Cerebellum (tissue), 4 donors: ENCODE measurements at places on chromosomes 4 and X.
A peak's percentile ranks its signal among the peaks of the same experiment; 100 is the strongest.

DNA sequence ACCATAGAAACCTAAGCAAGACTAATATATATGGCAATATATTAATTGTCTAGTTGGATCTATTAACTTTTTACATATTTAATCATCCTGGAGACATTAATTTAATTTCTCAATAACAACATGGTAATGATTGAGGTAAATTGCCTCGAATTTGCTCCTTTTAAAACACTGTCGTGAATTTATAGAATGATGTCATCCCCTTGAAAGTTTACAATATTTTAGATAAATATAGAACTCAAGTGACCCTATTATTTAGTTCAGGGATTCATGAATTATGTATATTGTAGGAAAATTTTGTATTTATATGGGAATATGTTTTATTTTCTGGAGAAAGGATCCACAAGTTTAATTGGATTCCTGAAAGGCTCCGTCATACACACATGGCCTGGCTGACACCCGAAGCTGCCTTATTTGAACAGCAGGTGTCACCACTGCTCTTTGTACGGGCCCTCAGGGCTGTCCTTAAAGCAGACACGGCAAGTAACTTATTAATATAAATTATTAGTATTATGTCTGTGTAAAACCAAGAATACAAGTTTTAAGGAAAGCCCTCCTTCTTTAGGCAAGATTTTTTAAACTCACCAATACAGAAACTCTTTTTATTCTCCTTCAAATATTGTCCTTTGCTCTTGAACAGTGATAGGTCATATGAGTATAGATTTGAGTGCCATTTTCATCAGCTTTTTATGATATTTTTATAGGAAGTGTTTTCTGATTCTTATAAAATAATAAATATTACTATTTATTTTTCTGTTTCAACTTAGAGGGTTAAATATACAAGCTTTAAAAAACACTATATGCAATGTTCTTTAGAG, 1.9 kb upstream of the PLRG1 start:
- DNase-seq = peak; percentile 63

DNA sequence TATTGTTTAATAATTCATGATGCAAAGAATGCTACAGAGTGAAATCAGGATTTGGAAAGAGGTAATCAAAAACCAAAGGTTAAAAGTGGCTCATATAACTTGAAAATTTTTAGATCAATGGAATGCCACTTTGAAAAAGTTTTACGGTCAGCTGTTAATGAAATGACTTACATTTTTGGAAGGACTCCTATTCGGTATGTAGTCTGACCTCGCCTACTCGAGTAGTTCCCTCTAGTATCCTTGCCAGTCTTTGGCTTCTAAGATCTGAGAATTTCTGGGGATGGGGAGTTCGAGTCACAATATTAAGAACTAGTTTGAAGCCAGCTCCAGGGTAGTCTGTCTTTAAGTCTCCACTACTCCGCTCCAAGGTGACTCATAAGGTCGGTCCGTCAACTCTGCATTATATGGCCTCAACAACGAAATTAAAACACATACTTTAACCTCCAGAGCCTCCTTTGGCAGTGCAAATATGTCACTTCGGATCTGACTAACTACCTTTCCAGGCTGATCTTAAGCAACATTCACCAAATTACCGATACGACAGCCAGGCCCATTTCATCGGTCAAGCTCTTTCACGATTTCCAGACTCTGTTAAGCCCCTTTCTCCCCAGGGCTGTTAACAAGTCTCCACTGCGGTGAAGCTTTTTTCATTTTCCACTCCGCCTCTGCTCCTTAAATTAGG, 733 bp upstream of the NAA15 start:
- no peak for DNase-seq

DNA sequence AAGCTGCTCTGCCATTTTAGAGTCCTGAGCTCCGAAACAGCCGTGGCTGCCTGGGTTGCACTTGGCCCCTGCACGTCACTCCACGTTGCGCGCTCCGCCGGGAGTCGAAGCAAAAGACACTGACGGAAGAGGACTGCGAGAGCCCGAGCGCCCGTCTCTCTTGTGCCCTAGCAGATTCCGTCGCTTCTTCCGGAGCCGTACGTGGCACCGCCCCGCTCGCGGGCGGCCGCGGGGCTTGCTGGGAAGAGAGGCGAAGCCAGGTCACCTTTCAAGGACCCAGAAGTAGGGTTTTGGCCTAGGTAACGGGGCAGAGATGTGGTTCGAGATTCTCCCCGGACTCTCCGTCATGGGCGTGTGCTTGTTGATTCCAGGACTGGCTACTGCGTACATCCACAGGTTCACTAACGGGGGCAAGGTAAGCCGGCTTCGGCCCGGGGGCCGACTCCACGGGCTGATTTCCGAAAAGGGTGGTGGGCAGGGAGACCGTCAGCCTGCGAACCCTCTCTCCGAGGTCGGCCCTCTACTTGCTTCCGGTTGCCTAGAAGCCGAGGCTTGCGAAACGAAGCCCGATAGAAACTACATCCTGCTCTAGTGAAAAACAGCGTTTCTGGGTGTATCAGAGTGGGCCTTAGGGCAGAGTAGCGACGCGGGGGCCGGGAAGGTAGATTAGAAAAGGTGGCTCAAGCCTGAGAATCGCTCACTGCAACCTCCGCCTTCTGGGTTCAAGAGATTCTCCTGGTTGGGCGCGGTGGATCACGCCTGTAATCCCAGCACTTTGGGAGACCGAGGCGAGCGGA, at the start of the genes NDUFA1 and RNF113A:
Gene NDUFA1, plus strand, starts transcription at position 234 of the 797 bp plus-strand sequence. Its CDS starts 80 bp downstream, at position 314.
Gene RNF113A, minus strand, starts transcription at position 135 of the 797 bp plus-strand sequence. Its CDS starts 120 bp downstream, at position 15.
- peak; percentile 84 for DNase-seq

GRCh38 chr4:179625406-179625805, 2183.2 kb upstream of the AGA start:
- no peak for DNase-seq

- DNase-seq = no peak
Observed at GRCh38 chr4:30181918-30182317, 538.3 kb upstream of the PCDH7 start.

DNA sequence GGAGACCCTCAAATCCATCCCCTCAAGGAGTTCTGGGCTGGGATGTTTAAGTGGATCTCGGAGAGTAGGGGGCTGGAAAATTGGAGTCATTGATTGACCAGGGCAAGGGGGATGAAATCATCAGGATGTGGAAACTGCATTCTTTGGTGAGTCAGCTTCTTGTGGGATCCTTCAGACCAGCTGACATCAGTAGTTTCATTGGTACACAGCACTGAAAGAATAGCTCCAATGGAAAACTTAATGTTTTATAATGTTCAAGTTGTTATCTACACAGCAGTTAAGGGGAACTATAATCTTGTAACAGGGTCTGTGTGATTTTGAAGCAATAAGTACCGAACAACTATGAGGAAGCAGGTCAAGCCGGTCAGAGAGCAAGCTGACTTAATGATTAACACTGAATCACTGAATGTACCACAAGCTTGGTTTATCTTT, 506.1 kb downstream of the RPA4 start:
- no peak for DNase-seq

DNA sequence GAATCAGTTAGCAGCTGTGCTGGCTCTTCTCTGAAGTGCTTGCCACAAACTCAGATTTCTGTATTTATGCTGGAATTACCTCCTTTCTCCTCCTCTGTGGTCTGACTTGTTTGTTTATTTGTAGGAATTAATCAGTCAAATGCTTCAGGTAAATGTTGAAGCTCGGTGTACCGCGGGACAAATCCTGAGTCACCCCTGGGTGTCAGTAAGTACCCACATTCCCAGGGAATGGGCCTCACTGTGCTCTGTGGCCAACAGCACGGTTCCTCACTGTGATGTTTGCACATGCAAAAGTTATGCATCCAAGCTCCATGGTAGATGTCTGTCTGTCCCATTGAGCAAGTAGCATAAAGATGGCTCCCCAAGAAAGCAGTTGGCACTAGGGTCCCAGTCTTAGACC, 169.9 kb downstream of the DCLK2 start:
- no peak for DNase-seq

- DNase-seq = no peak
Observed at GRCh38 chr4:700587-701264, 4.9 kb upstream of the PCGF3 start.

- peak; percentile 14 for DNase-seq
Observed at GRCh38 chr4:100146756-100147155, 43.5 kb downstream of the DDIT4L start.

- no peak for DNase-seq
Observed at GRCh38 chrX:70405003-70405402, 18.1 kb upstream of the GDPD2 start.

DNA sequence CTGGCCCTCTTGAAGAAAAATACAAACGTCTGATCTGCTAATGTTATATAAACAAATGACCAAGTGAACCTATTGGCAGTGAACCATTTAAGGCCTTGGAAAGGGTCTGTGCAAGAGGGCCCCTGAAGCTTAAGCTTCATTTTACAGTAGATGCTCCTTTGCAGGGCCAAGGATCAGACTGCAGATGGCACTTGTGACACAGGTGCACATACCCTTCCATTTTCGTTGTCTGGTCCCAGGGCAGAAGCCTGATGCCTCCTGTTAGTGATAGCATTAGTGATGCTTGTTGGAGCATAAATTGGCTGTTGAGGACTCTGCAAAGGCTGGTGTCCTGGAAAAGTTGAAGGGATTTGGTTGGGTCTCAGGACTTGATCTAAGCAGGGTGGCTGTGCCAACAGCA, 46.5 kb downstream of the ETNPPL start:
- DNase-seq = no peak

DNA sequence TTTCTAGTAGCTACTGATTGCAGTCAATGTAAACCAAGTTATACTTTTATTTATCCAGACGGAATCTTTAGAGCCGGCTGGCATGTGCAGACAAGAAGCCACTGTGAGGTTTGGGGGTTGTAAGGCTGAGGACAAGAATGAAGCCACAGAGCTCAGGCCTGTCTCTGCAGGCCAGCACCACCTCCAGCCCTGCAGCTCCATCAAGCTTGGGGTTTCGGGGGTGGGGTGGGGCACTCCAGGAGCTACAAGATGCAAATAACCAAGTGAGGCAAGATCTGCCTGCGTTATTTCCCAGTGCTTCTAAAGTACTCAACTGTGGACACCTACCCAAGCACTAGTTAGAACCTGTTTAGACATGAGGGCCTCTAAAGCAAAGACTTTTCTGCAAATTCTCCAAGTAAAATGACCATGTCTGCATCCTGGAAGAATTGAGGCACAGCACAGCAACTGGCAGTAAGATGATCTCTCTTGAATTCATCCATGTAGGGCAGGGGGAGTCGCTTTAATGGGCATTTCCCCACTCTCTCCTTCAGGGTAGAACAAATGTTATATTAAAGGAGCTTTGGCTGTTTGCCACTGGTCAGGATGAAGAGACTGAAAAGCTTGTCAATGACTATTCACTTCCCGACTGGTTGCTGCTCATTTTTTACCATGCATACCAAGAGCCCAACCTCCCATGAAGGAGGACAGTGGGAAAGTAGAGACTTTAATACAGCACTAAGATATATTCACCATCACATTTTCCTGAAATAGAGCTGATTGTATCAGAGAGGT, 222.5 kb downstream of the MGST2 start:
- no peak for DNase-seq

- DNase-seq = no peak
Observed at GRCh38 chrX:129026202-129026601, 497.1 kb downstream of the SMARCA1 start.

- peak; percentile 89 for DNase-seq
Observed at GRCh38 chrX:53088136-53088974, 5.6 kb upstream of the KANTR start.

DNA sequence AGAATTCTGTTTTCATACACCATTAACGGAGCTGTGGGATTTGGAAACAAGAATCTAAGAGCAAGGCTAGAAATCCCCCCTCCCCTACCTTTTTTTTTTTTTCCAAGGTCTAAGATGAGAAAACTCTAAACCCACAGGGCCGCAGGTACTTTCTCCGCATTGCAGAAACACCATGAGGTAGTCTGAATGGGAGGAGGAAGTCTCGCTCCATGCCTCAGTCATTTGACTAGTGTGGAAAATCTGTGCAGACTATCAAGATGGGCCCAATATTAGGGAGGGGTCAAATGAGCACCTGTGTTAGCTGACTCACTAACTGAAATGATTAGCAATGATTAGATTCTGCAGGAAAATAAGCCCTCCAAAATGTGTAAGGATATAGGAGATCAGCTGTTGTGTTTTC, 40.9 kb upstream of the MAP3K15 start:
- no peak for DNase-seq

DNA sequence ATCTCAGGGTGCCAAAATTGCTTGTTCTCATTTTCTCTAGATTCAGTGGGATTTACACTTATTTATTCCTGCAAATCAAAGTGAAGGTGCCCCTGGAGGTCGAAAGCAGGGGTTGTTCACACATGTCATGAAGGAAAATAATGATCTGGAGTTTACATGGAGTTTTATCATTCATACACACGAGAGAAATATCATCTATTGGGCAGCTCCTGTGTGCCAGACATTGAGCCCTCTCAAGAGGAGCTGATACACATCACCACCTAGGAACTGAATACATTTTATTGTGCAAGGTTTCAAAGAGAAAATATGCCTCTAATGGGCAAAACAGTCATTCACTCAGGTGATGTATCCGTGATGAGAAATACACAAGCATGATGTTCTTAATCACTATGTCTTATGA, 23.5 kb downstream of the CLNK start:
- DNase-seq = no peak

DNA sequence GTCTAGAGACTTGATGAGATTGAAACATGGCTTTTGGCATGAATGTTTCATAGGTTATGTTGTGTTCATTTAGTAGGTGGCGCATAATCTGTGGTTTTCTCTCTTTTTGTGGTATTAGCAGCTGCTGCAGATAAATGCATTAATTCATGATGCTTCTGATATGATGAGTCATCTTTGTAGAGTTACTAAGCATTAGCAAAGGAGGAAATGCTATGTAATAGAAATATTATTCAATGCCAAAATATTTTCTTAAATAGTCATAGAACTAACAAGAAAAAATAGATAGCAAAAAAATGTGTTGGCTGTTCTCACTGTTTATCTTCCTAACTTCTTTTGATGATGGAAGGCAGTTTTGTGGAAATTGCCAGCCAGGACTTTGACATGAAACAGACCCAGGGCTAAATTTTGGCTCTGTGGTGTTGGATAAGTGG, 3.6 kb downstream of the ZXDB start:
- DNase-seq = no peak

- no peak for DNase-seq
Observed at GRCh38 chr4:125334926-125335325, 20.2 kb downstream of the FAT4 start.

DNA sequence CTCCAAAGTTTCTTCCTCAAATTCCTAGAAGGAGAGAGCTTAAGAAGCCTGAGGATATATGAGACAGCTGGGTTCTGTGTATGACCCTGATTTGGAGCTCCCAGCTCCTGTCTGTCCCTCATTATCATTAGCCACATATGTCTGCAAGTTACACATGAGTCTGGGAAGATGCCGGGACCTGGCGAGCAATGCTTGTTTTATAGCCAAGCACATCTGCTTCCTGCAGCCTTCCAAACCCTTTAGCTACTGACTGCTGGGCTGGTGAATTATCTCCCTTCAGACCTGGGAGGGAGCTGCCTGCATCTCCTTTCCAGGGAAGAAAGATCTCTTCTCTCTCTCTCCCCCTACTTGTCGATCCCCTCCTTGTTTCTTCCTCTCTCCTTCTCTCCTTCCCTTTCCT, 556.7 kb upstream of the BOD1L1 start:
- DNase-seq = no peak

- no peak for DNase-seq
Observed at GRCh38 chr4:2428496-2429213, 9.9 kb downstream of the CFAP99 start.

GRCh38 chrX:41933546-41933945, 10.2 kb upstream of the CASK start:
- no peak for DNase-seq

- DNase-seq = no peak
Observed at GRCh38 chr4:10639100-10639499, 45.5 kb downstream of the CLNK start.

GRCh38 chr4:38453253-38453881, 210.6 kb upstream of the KLF3 start:
- DNase-seq = no peak
